ENCODE measurements at places on chromosomes 5 and 9.

DNA sequence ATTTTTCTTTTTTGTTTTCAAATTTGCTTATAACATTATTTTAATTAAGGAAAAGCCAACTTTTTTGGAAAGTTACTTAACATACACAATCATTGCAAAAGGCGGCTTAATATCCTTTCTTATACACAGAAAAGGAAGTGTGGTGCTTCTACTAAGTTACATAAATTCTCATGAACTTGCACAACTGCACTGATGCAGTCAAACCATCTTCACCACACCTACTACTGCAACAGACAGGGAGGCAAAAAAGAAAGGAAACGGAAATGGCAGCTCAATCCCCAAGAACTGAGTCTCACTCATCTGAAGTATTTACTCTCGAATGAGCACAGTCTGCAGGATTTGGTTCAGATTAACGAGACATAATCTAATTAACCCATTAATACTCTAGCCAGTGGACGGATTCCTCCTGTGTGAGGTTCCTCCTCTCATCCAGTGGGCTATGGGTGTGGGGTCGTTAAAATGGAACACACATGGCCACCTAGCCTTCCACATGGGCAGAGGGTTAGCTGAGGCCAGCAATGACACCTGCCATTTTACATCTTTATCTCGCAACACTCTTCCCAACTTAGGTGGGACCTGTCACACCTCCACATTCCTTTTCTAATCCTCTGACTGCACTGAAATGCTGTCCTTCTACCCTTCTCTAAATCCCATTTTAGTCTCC is 30.0 kb downstream of the GOLM1 start:
- no peak for DNase-seq

DNA sequence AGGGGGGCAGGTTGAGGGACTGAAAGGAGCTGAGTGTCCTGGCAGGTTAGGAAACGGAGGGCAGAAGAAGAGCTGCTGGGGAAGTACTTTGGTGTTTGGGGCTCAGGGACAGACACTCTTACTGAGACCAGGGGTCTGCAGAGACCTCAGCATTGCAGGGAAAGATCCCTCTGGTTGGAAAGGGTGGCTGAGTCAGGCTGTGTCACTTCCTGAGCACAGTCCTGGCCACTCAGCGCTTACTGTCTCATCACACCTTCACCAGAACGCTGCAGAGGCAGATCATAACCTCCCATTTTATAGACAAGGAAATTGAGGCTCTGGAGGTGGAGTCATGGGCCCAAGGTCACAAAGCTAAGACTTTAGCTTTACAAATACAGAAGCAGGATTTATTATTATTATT is 54.3 kb downstream of the LMX1B start:
- no peak for DNase-seq

DNA sequence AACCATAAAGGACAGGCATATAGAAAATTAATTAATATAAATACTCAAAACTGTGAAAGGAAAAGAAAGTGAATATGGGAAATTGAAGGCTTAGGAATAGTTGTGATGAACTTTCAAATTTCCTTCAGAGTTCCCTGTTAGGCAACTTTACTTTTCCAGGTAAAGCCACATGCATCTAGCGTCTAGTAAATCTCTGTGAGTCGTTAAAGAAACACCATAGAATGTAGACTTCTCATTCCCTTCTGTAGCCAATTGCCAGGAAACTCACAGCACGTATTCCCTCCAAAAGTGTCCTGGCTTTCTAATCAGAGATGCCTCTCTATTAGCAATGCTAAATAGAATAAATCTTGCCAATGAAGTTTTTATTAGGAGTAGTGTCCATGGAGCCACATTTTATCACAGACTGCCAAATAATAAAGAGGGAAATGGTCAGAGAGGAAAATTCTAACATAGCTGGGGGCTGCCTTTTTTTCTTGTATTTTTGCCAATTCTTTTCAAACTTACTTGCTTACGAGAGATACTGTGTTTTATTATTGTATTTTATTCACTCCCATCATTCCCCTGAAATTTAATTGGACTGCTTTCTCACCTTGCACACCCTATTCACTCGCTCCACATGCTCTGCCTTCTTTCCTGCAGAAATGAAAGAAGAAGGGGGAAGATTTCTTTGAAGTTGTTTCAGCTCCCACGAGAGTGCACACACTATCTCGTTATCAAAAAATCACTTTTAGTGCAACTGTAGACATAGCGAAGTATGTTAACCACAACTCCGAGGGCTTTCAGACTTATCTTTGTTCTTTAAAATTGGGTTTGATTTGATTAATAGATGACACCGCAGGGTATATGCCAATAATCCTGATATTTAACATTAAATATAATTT is 439.0 kb downstream of the CSNK1G3 start:
- no peak for DNase-seq

DNA sequence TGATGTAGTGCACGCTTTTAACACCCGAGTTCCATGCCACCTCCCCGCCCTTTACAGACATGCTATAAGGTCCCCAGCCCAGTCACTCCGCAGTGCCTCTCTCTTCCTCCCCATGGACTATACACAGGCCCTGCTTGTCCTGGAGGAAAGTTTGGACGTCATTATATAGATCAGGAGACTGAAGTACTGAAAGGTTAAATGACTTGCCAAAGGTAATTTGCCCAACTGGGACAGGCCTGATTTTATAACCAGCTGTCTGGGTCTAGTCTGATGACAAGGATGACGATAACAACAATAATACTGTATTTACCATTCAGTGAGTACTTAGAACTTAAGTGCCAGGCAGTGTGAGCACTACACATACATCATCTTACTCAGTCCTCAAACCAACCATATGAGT is 33.1 kb downstream of the LVRN start:
- no peak for DNase-seq

DNA sequence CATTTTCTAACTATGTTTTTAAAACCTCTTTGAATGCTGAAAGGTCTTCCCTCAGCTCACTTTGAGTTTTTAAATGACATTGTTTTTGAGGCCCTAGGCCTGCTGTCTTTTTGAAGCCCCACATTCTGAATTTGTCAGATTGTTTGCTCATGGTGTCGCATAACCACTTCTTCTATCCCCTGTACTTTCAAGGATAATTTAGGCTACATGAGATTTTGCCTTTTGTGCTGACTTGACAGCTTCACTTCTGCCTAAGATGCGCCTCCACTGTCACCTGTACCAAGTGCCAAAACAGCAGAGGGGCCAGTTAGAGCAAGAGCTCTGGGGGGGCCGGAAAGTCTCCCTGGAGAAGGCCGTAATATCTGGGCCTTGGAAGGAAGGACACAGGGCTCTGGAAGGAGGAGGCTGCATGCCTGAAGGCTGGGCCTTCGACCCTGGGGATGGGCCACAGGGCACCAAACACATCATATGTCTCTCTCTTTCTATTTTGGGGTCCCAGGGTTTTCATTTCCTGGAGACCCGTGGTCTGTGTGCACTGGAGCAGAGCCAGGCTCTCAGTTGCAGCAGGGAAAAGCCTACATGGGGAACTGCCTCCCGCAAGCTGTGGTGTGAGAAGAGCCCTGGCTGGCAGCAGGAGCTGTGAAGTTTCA is 49.1 kb downstream of the NDST1 start:
- DNase-seq = no peak

GRCh38 chr5:58012102-58012501 is 447.8 kb downstream of the PLK2 start:
- no peak for DNase-seq

DNA sequence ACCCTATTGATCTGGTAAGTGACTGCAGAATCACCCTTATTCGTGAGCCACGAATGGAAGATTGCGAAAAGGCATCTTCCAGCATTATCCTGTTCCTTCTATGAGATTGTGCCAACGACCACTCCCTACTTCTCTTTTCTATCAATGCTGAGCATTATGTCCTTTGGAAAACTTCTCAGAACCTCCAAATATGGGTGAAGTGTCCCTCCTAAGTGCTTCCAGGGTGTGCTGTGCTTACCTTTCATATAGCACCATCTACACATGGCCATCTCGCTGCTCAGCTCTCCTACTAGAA is 14.7 kb upstream of the LCP2 start:
- no peak for DNase-seq

DNA sequence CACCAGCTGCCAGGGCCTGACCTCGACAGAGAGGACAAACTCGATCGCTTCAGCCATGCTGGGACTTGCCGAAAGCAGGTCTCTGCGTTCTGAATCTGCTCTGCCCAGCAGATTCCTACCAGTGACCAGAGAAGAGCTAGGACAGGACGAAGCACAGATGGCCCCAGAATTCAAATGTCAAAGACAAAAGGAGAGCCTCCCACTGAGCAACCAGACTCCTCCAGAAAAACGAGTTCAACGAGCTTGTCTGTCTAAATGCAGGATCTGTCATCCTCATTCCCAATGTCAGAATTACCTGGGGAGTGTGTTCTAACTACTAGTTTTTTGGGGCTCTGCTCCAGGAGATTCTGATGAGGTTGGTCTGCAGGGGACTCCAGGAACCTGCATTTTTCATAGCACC is 13.4 kb downstream of the AK8 start:
- no peak for DNase-seq

DNA sequence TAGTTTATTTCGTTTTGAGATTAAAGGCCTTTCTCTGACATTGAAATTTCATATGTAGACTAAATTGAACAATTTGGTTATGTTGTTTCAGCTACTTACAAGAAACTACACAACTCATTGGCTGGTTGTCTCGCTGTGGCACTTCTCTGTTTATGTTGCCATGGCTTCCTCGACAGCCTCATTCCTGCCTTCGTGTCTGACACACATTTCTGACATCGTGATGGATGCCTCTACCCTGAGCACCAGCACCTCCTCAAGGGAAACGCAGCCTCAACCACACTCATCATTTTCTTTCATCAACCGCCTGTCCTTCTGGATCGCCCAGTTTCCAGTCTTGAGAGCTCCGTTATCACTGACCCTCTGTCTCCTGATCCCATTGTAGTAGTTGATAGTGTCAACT is 562.8 kb downstream of the PDE4D start:
- DNase-seq = no peak

- peak; percentile 80 for DNase-seq
These were observed 71.5 kb downstream of the TRIM36 start for GRCh38 chr5:115098041-115098702.

- DNase-seq = no peak
These were observed 77.2 kb downstream of the PRRT1B start for GRCh38 chr9:131622523-131622922.

DNA sequence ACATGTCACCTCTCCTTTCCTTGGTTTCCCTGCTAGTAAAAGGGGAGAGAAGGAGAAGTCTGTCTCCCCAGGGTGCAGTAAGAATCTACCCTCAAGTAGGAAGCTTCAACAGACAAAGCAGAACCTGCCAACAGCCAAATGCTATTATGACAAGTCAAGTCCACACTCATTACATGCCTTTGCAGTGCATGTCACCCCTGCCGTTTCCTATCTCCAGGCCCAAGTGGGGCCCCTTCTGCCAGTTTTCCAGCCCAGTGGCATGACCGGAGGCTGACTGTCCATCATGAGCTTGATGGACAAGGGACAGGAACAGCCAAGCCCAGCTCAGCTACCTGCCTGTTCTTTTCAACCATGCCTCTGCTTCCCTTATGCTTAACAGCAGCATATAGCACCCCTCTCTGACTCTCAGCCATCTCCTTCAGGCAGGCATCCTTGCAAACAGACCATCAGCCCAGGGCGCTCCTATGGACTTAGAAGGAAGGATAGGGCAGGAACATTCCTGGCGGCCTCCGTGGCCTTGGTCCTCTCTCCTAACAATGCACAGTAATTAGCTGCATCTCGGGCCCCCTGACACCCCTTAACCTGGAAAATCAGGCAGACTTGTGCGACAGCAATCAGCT is 107.2 kb upstream of the RAD23B start:
- DNase-seq = no peak

DNA sequence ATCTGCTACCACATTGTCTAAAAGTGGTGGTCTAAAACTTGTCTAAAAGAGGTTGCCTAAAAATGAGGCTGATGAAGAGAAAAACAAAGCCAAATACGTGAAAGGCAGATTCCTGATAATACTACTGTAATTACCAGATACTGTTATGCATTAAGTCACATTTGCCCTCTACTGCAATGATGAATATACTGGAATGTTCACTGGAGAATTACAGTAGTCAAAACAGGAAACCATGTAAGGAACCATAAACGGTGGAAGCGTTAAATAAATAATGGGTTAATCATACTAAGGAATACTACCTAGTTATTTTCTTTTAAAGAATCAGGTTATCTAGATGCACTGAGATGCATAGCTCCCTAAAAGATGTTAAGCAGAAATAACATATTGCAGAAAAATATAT is 201.3 kb downstream of the MCTP1 start:
- DNase-seq = no peak

GRCh38 chr5:122458278-122458872 is 146.3 kb downstream of the SNCAIP start:
- DNase-seq = no peak

DNA sequence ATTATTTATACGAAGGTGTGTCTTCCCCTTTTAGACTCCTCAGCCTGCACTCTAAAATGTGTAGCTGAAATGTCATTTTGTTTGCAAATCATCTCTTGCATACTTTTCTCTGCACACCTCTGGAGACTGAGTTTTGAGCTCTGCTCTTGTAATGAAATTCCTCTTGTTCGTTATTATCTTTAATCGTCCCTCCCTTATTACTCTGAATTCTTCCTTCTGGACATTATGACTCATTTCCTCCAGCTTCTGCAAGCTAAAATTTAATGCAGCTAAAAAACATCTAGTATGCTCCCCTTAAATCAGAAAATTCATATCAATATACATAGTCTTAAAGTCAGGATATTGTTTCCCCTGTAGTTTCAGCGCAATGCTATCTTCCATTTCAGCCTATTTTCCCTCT is 13.5 kb downstream of the ISL1 start:
- DNase-seq = no peak

Data from SK-N-MC (cell line).